Left lung (tissue), 14 donors: ENCODE measurements at places on chromosomes 16 and 17.

GRCh38 chr16:9917691-9918090 lies 264.5 kb downstream of the GRIN2A start:
- DNase-seq: no peak

DNA sequence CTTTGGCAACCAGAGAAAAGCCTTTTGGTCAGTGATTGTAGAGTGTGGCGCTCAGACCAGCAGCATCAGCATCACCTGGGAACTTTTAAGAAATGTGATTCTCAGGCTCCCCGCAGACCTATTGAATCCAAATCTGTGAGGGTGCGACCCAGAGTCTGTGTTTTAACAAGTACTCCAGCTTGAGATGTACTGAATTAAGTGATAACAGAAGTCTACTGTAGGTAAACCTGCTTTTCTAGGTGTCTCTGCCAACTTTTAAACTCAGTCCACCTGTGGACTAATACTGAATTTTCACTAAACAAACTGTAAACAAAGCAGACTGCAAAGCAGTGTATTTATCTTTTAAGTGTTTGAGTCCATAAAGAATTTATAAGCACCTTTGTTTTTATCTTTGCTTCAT lies 43.6 kb downstream of the NUP93 start:
- no peak for DNase-seq

DNA sequence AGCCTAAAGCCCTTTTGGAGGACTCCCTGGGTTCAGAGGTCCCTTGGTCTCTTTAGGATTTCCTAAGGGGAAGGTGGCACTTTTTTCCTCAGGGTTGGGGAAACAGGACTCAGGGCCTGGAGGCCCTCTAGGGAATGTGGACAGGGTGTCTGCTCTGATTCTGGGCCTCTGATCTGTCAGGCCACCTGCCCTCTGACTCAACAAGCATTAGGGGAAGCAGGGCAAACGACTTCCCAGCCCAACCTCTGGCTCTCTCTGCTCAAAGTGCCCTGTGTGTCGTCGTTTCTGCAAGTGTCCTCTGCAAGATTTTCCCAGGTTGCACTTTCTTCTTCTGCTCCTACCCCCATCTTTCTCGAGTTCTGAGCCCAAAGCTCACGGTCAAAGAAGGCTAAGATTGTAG lies 6.6 kb upstream of the IGFBP4 start:
- DNase-seq: peak; percentile 21

DNA sequence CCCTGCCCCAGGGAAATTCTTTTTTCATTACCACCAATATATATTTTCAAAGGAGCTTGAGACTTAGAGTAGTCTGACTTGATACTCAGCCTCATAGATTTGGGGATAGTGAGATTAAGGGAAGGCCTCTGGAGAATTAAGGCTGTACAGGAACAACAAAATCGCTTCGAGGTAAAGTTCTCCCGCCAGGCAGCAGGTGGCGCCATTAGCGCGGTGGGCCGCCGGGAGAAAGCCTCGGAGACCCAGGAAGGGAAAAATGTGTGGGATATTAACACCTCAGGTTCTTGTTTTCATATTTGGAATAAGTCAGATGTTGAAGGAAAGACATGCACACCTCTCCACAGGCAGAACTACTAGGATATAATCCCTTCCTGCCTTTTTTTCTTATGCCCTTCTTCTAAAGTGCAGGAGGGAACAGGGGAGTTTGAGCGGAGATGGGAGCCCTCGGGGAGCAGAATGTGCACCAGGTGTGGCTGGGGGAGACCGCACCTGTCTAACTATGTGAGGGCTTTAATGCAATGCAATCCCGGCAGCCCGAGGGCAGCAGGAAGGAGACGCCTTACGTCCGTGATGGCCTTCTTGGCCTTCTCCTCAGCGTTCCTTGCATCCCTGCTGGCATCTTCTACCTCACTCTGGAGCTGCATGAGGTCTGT lies 25.9 kb downstream of the MYH3 start:
- DNase-seq: peak; percentile 14
